ENCODE measurements at places on chromosomes 2 and 18.

DNA sequence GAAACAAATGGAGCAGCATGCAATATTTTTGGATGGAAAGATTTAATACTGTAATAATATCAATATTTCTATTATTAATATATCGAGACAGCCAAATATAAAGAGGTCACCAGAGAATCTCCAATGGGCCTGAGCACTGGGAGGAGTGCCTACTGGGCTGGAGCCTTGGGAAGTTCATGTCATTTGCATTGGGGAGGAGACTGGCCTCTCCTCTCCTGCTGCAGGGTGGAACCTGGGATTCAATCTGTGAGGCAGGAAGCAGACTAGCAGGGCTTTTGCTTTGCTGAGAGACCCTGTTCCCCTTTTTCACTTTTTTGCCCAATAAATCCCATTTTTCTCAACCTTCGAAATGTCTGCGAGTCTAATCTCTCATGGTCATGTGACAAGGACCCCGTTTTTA, 390.6 kb upstream of the CYRIA start:
- DNase-seq, result no peak

DNA sequence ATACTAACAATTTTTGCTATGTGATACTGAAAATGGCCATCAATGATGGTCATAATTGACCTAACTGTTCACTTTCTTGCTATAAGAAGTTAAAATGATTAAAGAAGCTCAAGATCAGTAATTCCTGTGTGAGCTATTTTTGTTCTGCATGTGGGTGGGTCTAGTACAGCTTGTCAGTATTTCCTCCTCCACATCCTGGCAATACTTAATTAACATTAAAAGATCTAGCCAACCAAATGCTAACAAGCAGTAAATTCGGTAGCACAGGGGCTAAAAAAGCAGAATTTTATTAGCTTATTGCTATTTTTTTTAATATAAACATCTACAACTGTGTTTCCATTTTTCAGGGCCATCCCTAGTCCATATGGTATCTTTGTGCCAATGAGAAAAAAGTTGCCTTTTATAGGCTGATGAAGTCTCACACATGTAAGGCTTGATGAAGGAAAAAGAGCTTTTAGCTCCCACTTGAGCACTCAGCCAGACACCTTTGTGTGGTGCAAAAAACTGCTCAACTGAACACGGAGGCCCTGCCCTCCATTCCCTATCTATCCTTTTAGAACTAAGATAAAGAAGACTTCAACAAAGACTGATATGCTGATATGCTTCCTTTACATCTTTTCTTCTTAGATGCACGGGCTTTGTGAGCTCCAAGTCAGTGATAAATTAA, 4.9 kb upstream of the PNO1 start:
- no peak for DNase-seq

- DNase-seq, result no peak
These were observed 374.2 kb upstream of the ID2 start for GRCh38 chr2:8307606-8308180.

DNA sequence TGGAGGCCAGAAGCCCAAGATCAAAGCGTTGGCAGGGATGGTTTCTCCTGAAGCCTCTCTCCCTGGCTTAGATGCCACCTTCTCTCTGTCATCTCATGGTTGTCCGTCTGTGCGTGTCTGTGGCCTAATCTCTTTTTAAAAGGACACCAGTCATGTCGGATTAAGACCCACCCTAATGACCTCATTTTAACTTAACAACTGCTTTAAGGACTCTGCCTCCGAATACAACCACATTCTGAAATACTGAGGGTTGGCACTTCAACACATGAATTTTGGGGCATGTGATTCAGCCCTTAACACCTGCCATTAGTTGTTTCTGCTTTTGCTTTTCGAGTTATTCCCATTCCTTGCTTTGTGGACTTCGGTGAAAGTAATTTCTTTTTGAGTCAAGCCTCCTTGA, 97.8 kb upstream of the SMIM21 start:
- no peak for DNase-seq

DNA sequence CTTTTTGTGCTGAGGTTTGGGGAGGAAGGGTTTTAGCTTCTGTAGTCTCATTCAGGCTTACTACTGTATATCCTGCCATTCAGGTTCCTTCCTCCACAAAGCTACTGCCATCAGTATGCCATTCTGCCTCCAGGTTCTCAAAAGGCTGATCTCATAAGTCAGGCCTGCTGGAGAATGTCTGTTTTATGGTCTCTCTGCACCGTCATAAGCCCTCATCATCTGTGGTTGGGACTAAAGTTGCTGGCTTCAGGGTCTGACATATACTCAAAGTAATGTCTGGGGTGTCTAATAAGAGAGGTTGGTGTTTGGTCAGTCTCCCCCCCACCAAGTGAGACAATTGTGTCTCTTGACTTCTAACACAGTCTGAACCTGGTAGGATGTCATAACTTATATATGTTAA, 36.2 kb upstream of the CCBE1 start:
- no peak for DNase-seq

GRCh38 chr2:211455216-211455841, 898.9 kb downstream of the CPS1 start:
- DNase-seq, result peak; percentile 39

DNA sequence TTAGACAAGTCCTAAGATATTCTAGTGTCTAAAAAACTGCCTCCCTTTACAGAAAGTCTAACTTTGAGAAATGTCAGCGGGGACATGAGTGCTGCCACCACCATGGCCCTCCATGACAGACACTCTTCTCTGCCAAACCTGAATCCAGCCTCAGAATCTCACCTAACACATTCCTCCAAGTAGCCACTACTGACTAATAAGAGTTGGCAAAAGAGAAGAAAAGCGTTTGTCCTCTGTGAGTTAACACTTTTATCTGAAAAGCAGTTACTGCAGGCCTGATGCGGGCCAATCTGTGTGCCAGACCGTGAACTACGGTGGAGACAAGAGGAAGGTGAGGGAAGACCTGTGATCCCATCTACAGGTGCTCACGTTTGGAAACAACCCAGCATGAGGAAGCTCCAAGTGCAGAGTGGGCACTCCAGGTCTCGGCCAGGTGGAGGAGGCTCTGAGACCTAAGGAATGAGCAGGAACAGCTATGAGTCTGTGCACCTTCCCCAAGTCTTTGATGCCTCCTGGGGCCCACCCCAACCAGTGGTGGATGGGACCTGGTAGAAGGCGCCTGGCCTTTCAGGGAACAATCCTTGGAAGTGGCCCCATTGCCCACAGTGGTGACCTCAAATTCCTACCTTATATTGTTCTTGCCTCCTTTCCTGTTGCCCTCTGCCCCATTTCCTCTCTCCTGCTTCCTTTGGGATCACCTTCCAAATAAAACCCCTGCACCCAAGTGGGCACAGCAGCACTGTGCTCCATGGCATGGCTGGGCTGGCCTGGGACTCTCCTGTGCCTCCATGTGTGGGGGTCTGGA, 91.6 kb downstream of the BIN1 start:
- no peak for DNase-seq

GRCh38 chr2:238409341-238410199, 17.2 kb upstream of the ASB1 start:
- DNase-seq, result no peak

GRCh38 chr2:54708584-54709335, 14.7 kb upstream of the EML6 start:
- no peak for DNase-seq

DNA sequence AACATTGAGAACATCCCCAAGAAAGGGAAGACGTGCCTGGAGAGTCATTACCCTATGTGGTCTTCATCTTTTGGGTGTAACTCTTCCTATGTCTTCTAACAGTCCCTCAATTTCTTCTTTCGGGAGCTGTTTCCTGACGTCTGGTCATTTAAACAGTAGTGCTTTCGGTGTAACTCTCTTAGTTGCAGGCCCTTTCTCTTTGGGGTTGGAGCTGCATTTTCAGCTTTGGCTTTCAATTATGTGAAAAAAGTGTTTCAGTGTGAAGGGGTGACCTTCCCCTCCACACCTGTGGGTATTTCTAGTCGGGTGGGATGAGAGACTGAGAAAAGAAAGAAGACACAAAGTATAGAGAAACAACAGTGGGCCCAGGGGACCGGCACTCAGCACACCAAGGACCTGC, 105.9 kb downstream of the CERS6 start:
- DNase-seq, result no peak

- DNase-seq, result no peak
These were observed 123.9 kb upstream of the HAAO start for GRCh38 chr2:42916324-42916723.

GRCh38 chr2:217360111-217360510, 500.2 kb upstream of the TNP1 start:
- no peak for DNase-seq

GRCh38 chr18:63293935-63294334, 25.6 kb downstream of the BCL2 start:
- DNase-seq, result no peak

DNA sequence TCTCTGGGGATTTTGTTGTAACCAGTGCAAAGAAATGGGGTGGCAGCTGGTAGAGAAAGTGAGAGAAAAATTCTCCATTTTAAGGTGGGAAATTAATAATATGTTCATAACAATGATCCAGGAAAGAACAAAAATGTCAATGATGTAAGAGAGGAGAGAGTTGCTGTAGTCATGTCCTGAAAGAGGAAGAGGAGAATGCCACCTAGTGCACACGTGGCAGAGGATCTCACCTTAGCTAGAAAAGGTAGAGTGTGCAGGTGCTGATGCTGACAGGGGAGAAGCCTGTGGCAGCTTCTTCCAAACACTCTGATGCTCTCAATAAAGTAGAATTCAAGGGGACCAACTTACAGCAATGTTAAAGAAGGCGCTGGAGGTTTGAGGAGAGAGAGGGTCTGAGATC, 282.9 kb upstream of the PKDCC start:
- DNase-seq, result no peak

- DNase-seq, result no peak
These were observed 96.8 kb downstream of the POLE4 start for GRCh38 chr2:75055142-75055819.

DNA sequence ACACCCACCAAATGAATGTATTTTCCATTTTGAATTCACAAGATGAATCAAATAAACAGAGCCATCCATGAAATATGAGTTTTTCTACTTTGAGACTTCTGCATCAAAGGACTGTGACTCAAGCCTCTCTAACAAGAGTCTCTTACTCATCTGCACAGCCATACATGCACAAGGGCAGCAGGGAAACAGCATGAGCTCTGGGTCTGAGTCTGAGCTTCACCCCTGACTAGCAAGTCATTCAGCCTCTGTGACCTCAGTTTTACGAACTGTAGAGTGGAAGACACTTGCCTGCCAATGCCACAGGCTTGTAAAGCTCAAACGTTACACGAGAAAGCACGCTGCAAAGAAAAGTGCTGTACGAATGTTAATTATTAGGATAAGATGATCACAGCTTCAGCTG, 42.9 kb downstream of the MREG start:
- no peak for DNase-seq

DNA sequence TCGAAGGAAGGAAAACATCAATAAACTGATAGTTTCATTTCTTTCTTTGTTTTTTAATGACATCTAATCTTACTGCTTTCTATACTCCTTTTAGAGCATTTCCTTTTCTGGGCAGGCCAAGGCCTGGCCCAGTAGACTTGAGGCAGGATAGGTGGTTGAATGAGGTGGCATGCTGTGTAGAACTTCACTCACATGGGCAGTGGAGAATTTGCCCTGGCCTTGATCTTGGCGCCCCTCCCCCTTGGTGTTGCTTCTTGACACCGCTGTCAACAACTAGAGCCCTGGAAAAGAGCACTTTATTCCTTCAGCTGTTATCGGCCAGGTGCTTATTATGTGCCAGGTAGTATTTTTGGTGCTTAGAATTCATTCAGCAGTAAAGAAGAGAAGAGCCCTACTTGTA, 37.4 kb downstream of the XRCC5 start:
- DNase-seq, result no peak

DNA sequence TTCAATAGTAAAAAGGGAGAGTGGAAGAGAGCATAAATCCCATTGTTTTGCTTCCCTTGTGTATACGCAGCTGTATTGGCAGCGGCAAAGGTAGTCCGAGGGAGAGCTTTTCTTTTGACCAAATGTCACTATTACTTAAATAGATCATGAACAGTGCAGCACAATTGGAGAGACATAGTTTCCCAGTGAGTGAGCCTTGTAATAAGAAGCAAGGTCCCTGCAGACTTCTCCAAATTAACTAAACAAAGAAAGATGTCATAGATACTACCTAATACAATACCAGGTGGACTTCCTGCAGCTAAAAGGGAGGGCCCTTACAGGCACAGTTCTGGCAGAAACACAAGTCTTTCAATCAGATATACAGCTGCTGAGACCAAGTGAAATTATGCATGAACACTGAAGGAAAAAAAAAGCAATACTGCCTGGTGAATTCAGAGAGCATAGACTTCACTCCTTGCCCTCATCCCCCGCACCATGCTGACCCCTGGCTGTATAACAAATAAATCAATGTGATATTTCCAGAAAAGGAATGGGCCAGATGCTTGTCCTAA, 404.7 kb upstream of the CDH2 start:
- no peak for DNase-seq

DNA sequence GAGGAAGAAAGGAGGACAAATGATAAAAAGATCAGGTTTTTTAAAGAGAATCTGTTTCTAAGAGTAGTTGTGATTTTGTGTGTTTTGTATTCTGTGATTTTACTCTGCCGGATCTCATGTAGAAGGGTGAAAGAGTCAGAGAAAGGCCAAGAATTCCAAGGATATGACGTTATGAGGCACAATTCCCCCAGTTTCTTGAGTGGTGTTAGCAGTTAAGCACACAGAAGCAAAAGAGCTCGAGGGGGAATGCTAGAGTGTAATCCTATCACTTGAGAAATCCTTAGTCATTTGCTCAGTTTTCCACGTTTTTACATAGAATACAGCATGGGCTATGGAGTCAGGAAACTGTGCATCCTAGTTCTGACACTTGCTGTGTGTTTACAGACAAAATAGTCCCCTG, 34.8 kb downstream of the METTL4 start:
- no peak for DNase-seq

DNA sequence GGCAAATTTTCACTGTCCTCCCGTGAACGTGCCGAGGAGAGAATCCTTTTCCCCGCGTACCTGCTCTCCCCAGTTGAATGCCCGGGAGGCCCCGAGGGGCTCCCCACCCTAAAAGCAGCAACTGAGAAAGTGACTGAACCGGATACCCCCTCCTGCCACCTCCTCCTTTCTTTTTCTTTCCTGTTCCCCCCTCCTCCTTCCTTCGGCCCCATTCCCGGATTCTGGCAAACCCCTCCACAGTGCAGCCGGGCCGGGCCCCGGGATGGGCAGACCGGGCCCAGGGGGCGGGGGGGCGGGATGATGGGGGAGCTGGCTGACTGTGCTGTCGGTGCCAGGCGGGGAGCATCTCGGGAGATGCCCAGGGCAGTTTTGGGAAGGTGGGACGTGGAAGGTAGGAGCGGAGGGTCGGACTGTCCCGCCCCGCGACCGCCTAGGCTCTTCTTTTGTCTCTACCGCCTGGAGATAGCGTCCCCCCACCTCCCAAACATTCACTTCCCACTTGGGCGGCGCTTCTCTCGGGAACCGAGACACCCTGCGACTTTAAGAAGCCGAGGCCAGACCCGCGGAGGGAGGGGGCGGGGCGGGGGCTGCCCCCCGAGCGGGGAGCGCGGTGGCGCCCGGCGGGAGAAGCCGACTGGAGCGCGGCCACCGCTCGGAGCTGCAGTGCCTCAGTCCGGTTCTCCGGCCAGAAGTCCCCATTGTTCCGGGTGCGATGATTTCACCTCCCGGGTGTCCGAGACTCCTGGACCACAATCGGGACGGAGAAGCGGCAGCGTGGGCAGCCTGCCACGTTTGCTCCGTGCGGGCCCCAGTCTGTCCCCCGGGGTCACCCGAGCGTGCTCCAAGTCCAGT, 8.2 kb downstream of the DLX2 start:
- no peak for DNase-seq
